ENCODE measurements at places on chromosomes 3 and 15.

GRCh38 chr15:100191161-100191560 lies 150.6 kb downstream of the ADAMTS17 start:
- no peak for DNase-seq

DNA sequence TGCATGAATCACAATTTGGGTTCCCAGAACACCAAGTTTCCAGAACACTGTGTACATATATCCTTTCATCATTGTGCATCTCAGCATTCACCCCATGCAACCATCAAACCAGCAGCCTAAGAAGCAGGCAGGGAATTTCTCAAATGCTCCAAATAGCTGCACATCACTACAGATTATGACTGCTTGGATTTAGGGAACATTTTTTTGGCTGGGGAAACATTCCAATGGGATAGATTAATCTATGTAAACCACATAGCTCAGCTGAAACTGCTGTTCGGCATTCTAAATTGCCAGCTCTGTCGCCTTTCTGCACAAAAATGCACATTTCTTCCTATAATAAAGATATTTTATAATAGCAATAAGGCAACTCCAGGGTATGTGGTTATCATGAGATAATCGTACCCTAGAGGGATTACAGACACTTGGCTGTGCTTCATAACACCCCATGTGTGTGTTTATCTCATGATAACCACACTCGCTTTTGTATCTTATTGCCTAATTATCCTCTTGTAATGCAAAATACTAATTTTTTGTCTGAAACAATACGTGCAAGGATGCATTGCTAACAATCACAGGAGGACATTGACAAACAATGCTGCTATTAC lies 483.7 kb upstream of the DPH6 start:
- no peak for DNase-seq

GRCh38 chr3:168467115-168467714 lies 371.5 kb upstream of the GOLIM4 start:
- DNase-seq, result no peak

DNA sequence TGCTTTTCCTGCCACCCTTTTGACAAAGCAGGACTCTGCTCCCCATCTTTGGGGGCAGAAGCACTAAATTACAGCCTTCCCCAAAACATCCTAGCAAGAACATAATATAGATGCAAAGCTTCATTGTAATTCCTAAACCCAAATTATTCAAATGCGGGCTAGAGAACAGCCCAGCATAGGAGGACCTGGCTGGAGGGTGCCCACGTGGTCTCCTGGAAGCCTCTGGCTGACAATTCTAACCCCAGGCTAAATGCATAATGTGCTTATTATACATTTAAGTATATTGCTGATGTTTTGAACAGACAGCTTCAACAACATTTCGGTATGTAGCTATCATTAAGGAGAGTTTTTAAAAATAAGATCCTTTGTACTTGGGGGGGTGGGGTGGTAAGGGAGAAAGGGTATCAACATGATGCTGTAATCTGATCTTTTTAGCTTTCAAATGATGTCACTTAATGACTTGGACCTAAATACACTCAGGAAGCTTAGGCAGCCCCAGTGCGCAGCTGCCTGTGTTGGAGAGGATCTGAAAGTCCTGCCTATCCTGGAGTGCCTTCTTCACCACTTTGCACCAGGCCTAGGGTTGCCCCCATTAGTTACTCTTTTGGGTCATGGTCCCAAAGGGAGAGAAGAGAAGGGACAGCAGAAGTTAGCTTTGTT lies 57.2 kb upstream of the USP3 start:
- no peak for DNase-seq

GRCh38 chr3:16668776-16669545 lies 63.7 kb upstream of the DAZL start:
- DNase-seq, result no peak

GRCh38 chr3:103389356-103389755 lies 954.5 kb downstream of the ZPLD1 start:
- no peak for DNase-seq

DNA sequence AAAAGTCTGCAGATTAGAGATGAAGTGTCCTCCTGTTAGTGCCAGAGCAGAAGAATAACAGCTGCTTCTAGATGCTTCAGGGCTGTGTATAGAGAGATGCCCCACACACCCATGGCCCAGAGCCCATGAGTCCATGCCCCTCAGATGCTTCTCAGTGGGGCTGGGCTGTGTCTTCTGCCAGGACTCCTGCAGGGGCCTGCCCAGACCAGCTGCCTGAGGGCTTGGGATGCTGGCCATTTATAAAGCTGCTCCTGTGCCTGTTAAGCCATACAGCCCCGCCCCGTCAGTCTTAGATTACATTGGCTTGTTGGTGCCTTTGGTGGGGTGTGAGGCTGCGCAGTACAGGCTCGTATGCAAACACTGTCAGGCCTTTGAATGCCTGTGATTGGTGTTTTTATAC lies 318.0 kb upstream of the CTDSPL start:
- no peak for DNase-seq

DNA sequence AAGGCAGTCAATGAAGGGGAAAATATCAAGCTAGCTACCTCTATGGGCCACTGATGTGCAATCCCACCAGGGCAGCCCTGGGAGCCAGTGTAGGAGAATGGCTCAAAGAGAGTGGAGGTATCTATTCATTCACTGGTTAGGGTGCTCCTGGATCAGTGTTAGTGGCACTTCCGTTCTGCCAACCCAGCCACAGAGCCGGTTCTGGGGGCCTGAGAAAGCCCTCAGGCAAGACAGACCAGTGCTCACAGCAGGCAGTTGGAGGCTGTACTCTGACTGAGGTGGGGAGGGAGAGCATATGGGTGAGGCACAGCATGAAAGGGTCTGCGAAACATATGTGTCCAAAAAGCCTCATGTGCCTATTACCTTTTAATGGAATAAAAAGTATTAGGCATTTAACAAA lies 109.3 kb downstream of the KCNMB2 start:
- no peak for DNase-seq

GRCh38 chr3:112815981-112816380 lies 30.7 kb downstream of the CD200R1L start:
- DNase-seq, result no peak

GRCh38 chr15:63992300-63992699 lies 54.0 kb downstream of the DAPK2 start:
- DNase-seq, result no peak

DNA sequence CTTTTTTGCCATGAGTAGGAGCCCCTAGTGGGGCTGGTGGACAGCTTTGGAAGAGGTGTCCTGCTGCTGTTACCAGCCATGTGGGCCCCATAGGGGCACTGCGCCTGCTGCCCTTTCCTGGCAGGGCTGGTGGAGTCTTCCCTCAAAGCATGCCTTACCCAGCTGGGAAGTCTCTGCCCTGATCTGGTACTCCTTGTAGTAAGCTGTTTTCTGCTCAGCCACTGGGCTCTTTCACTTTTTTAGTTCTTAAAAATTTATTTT lies 26.2 kb downstream of the HMCES start:
- DNase-seq, result no peak

GRCh38 chr3:21704796-21705195 lies 46.2 kb downstream of the ZNF385D start:
- no peak for DNase-seq

GRCh38 chr3:70753572-70753971 lies 441.1 kb upstream of the MDFIC2 start:
- no peak for DNase-seq

- no peak for DNase-seq
Measured at GRCh38 chr3:158458464-158458863, 112.5 kb upstream of the MLF1 start.

GRCh38 chr15:39649757-39650156 lies 68.9 kb downstream of the THBS1 start:
- no peak for DNase-seq

GRCh38 chr3:69948246-69948862 lies 51.2 kb upstream of the SAMMSON start:
- DNase-seq, result no peak

GRCh38 chr3:50241713-50242380 lies 5.8 kb downstream of the GNAI2 start:
- DNase-seq, result no peak

DNA sequence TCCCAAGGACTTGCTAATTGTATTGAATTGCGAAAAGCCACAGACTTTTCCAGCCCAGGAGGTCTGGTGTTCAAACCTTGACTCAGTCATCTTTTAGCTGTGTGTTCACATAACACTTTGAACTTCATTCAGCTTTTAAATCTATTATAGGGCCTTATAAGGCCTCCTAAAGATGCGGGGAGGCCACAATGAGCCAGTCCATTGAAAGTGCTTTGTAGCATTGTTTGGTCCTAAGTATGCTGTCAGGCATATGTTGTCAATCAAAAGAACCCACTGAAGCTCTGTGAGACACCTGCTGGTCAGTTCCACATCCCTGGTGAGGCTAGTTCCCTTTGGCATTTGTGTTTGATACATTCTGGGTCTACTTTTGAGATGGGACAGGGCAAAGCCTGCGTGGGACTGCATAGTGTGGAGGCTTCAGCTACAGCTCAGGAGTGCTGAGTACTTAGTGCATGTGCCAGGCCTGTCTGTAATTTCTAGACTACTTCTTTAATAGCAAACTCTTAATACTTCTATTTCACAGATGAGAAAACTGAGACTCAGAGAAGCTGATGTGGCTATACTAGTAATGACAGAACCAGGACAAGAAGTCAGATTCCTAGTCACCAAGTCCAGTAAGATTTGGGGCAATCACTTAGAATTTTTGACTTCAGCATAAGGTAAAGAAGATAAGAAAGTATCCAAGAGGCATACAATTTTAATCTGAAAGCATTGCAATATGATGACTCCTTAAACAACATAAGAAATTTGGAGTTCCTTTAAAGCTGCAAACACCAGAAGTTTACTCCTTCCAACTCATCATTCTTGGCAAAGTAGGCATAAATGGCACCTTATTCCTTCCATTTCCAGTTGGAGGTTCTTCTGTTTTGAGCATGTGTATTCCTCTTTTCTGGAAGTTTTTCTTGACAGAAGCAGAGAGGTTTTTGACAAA lies 213.0 kb downstream of the PDCD6IP start:
- no peak for DNase-seq

GRCh38 chr3:115784739-115785536 lies 161.6 kb downstream of the GAP43 start:
- DNase-seq, result no peak

GRCh38 chr3:162994165-162994564 lies 1497.6 kb downstream of the OTOL1 start:
- DNase-seq, result no peak

- no peak for DNase-seq
Measured at GRCh38 chr15:78449220-78449999, 11.4 kb downstream of the IREB2 start.

- no peak for DNase-seq
Measured at GRCh38 chr3:48938156-48938555, 19.5 kb downstream of the ARIH2 start.

DNA sequence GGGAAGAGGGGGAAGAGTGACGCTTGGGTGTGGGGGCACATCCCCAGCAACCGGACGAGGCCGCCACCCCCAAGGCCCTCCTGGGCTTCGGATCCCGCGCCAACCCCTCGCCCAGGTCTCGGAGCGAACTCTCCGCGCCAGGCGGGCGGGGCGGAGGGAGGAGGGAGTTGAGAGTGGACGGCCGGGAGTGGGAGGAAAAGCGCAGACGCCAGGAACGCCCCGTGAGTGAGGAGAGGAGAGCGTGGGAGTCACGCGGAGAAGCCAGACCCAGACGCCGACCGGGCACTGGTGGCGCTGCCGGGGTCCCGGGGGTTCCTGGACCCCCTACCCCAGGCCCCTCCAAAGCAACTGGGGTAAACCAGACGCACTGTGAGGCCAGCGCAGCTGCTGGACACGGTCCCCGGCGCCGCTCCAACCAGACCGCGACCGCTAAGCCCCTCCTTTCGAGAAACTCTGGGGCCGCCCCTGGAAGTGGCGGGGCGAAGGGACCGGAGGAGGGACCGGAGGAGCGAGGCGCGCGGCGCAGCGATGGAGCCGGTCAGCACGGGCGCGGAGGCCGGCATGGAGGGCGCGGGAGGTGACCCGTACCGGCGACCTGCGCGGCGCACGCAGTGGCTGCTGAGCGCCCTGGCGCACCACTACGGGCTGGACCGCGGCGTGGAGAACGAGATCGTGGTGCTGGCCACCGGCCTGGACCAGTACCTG lies at the start of gene EFCC1:
Gene EFCC1 (plus strand): TSS at position 204 of the 705 bp plus-strand sequence. CDS start 325 bp downstream, at position 529.
- DNase-seq, result peak; percentile 73

DNA sequence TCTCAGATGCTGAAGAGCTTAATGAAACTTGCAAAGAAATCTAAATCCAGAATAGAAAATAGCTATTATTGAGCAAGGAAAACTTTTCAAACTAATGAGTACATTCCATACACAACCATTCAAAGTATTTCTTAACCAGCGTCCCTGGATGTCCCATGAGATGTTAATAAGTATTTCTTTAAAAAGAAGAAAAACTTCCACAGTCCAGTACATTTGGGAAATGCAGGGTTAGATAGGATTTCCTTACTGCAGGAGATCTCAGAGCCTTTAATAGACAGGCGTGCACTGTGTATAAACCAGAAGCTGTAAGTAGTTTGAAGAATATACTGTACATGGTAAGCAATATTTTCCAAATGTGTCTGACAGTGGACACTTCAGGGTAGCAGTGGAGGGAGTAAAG lies 29.6 kb upstream of the BHLHE40 start:
- DNase-seq, result no peak

- DNase-seq, result no peak
Measured at GRCh38 chr3:32706348-32707025, 21.5 kb downstream of the CNOT10 start.
